Muscle of leg (tissue), 16 donors: ENCODE measurements at places on chromosomes 6 and 20. TPM values are rescaled to one million over a fixed set of nuclear protein-coding genes. Genes with fewer than 3 reads are reported as not detected.
A peak's percentile ranks its signal among the peaks of the same experiment; 100 is the strongest.

C6orf47 gene
- total RNA-seq: 17.1 TPM

GJA1 gene
- total RNA-seq: 55.9 TPM

EPPIN gene
- total RNA-seq: not detected

MOG gene
- total RNA-seq: not detected

SAMD5 gene
- 2.2 TPM for total RNA-seq

IL17F gene
- total RNA-seq: not detected

RRBP1 gene
- 125 TPM for total RNA-seq

STMND1 gene
- not detected for total RNA-seq

DDO gene
- 0.49 TPM for total RNA-seq

DNA sequence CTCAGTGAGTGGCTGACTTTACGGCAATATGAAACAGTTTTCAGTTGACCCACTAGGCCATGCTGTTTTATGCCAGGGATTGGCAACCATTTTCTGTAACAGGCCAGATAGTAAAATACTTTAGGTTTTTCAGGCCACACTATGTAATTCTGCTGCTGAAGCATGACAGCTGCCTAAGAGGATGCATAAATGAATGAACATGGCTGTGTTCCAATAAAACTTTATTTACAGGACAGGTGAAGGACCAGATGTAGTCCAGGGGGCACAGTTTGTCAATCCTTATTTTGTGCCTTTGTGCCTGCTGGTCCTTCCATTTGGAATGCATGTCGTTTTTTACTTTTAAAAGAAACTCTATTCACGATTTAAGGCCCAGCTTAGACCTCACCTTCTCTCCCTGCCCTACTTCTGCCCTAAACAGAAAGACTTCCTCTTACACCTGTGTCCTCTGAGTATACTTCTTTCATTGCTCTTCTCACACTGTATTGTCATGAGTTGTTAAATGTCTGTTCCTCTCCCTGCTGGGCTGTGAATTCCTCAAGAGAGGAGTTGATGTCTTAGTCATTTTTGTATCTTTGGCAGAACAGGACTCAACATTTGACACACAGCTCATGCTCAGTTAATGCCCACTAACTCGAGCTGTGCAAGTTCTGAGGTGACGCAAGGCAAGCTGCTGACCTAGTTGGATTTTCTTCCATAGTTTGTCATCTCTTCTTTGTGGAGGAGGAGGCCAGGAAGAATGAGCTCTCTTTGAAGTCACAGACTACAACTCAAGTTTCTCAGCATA is 90.1 kb upstream of the MAP7 start:
- no peak for DNase-seq

DNA sequence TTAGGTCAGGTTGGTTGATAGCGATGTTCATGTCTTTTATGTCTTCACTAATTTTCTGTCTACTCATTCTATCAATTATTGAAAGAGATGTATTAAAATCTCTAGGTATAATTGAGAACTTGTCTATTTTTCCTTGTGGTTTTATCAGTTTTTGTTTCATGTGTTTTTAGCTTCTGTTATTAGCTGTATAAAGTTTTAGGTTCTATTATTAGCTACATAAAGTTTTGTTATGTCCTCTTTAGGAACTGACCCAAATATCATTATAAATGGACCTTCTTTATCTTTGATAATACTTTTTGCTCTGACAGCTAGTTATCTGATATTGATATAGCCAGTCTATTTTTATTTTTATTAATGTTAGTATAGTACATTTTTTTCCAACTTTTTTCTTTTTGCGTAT is 92.4 kb upstream of the TMEM170B start:
- DNase-seq: no peak

GRCh38 chr20:33311011-33311410 is 28.0 kb downstream of the BPIFB1 start:
- DNase-seq: no peak

DNA sequence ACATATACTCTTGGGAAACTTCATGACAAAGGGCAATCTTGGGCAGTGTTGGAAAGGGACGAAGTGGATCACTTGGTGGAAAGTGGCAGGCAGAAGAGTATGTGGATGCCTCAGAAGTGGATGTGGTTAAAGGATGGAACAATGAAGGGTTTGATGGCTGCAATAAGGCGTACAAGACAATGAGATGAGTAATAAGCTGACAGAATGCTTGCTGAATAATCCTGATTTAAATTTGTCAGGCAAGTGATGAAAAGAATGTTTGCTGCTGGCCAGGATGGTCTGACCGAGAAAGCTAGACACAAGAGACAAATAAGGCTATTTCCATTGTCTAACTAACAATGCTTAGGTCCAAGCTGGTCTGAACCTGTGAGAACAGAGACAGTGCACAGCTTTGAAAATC is 61.6 kb upstream of the CEP85L start:
- DNase-seq: no peak

DNA sequence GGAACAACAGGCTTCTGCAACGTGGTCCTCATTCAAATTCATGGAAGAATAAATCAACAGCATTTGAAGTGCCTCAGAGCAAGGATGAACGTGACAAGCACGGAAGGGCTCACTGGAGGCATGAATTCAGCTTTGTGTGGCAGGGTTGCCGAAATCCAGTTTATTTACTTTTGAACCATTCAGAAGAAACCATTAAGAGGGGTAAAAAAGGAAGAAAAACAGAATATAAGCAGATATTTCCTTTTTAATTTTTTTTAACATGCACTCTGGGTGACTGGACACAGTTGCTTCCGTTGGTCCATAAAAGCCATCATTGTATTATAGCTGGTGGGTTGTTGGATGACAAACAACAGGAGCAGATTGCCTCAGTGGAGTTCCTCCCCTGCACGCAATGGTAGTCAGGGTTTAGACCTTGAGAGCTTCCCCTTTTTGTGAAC is 17.3 kb upstream of the SNRPB2 start:
- DNase-seq: no peak

- DNase-seq: peak; percentile 36
Observed at GRCh38 chr20:25336561-25337422, 53.8 kb downstream of the ABHD12 start.

DNA sequence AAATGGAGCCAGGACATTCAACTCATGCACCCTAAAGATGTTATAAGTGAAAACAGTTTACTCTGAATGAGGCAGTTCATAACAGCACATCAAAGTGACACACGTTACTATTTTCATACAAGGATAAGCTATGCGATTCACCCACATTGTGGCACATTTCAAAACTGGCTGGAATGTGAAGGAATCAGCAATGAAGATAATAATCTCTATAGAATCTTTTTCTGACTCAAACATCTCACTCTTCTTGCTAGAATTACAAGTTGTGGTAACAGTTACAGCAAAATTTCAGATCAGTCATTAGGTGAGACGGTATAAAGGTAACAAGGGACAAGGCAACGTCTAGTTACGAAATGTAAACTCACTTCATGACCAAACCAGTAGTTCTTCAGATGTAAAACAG is 17.5 kb downstream of the TMEM244 start:
- DNase-seq: no peak

DNA sequence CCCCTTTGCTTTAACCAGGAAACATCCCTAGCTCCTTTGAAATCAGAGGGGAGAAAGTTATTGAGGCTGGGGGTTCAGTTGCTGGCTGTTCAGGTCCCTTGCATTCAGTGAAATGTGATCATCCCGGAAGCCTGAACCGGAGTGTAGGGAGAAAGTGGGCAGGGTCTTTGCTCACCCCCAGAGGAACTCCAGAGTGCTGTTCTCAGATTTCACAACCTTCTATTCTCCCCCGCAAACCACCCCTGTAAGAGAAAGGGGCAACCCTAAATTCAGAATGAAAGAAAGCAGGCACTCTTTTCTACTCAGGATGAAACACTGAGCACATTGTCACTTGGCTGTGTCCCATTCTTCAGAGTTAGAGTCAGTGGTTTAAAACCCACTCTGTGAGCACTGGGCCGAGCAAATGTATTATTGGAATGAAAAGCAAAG is 139.8 kb downstream of the KHDC1L start:
- no peak for DNase-seq

DNA sequence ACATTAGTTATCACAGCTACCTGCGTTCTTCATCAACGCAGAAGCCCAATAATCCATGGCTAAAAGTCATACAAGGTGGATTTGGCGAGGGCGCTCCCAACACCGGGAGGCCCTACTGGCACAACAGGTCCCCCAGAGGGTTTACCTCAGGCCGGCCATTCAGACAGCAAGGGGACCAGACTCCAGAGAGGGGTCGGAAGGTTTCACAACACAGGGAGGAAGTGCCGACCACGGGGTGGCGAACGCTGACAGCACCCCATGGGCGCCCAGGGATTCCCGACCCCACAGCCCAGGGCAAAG is 1515.9 kb upstream of the DEFB115 start:
- DNase-seq: no peak

DNA sequence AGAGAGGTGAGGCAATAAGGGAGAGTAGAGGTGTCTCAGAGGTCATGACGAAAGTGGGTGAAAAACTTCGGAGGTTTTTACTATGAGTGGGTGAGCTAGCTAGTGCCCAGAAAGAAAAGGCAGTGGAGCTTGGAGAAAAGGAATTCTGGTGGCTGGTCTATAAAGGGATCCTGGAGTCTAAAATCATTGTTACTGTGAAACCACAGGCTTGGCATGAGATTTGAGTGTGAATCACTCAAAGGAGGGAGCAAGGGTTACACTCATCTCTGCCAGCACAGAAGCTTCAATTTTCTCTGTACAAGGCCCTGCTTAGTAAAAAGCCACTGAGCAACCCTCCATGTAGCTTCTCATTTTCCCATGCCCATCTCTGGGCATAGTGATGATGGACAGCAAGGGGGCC is 47.5 kb downstream of the CD83 start:
- DNase-seq: no peak

GRCh38 chr6:170069611-170070010 is 221.3 kb downstream of the DLL1 start:
- no peak for DNase-seq

DNA sequence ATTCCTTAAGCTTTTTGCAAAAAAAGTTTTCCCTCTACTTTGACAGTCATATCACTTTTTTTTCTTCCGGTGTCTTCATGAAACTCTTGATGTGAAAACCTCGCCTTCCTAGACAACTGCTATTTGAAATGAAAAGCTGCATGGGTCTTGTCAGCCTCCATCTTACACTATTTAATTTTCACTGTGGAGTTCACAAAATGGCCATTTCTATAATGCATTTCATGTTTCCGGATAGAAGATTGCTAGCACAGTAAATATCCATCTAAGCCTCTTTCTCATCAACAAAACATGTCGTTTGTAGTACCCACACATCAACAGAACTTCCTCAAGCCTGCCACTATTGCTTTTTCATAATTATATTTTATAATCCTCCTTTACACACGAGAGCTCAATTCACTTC is 204.9 kb upstream of the ID4 start:
- DNase-seq: no peak

DNA sequence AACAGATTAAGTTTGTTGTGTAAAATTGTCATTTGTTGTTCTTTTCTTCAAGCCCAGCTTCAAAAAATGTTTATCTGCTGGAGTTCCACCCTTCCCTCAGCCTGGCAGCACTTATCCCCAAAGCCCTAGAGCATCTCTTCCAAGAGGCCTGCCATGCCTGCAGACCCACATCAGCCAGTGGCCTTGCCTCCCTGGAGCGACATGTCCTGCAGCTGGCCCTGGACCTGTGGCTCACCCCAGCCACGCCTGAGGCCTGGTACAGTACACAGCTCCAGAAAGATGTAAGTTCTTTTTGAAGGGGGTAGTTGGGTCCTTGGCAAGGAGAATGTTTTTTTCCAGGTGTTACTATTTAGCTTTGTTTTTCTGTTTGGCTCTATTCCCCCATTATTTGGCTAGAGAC is 124.8 kb downstream of the CD164 start:
- DNase-seq: no peak

DNA sequence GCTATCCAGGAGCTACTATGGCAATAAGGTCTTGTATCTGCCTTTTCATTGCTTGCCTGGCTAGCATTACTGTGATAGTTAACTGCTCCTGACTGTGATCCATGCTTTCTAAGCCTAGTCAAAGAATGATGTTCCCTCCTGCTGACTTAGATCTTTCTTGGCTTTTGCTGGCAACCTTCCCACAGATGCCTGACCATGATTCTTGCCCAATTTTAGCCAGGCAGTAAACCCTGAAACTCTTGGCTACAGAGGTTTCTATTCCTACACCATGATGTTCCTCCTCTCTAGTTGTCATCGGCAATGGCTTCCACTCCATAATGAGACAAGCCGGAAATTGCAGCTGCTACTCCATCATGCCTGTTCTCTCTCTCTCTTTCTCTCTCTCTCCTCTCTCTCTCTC is 238.1 kb downstream of the HAO1 start:
- DNase-seq: no peak

DNA sequence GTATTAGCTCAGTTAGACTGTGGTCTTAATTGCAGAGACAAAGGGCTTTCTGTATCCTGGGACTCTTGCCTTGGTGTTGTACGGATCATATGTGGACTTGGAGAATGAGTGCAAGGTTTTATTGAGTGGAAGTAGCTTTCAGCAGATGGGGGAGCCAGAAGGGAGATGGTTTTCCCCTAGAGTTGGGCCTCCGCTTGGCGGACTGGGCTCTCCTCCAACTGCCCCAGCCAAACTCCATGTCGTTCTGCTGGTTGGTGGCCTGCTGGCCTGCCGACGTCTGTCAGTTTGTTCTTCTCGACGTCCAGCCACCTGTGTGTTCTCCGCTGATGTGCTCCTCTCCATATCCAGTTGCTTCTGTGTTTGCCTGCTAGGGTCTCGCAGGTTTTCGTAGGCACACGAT is 189.5 kb upstream of the FLRT3 start:
- DNase-seq: no peak

DNA sequence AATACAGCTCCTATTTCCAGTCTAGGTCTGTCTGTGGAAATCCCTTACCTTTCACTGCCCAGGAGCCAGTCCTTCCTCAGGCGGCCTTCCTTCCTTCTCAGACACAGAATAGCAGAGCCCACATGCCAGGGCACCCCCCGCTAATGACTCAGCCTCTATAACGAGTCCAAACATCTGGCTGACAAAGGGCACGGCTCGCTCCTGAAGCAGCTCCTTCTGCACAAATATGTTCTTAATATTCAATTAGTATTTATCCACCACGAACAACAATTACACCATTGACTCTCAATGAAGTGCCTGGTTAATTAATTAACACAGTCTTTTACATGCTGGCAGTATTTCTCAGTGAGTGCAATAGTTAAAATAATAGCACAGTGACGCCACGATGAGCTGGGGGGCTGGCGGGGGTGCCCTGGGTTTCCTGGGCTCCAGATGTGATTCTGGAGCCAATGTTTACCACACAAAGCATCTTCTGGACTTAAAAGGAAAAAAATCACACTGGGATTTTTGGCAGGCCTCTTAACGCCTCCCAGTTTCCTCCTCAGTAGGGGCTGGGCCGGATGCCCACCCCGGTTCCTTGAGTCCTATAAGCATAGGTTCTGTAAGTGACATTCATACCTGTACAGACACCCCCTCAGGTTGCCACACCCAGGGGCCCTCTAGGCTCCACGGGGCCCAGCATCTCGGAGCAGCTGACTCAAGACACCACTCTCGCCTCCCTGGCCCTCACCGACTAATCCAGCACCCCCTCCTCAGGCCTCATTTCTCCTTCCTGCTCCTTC is 158.6 kb upstream of the MLN start:
- no peak for DNase-seq

- no peak for DNase-seq
Observed at GRCh38 chr6:80348263-80348662, 241.8 kb downstream of the BCKDHB start.

GRCh38 chr6:119308991-119309657 is 40.4 kb downstream of the MAN1A1 start:
- no peak for DNase-seq
